Activated T-helper 9 cell treated with anti-CD3 and anti-CD28 coated beads, Interleukin-2, amount 50 U/mL, for 16 hours (primary cell): ENCODE measurements at places on chromosomes 7 and 10.

DNA sequence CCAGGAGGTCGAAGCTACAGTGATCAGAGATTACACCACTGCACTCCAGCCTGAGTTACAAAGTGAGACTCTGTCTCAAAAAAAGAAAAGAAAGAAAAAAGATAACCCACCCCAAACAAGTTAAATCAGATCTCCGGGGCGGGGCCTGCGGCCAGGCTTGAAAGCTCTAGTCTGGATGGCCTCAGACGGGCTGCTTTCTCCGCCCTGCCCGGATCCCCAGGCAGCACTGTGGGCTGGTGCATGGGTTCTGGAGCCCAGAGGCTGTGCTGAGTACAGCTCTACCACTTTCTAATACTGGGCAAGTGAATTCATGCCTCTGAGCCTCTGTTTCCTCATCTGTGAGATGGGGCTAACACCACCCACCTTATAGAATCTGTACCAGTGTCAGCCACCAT lies 83.7 kb downstream of the ZMIZ1 start:
- no peak for DNase-seq

GRCh38 chr10:28169525-28169924 lies 133.3 kb downstream of the MPP7 start:
- DNase-seq, result no peak

DNA sequence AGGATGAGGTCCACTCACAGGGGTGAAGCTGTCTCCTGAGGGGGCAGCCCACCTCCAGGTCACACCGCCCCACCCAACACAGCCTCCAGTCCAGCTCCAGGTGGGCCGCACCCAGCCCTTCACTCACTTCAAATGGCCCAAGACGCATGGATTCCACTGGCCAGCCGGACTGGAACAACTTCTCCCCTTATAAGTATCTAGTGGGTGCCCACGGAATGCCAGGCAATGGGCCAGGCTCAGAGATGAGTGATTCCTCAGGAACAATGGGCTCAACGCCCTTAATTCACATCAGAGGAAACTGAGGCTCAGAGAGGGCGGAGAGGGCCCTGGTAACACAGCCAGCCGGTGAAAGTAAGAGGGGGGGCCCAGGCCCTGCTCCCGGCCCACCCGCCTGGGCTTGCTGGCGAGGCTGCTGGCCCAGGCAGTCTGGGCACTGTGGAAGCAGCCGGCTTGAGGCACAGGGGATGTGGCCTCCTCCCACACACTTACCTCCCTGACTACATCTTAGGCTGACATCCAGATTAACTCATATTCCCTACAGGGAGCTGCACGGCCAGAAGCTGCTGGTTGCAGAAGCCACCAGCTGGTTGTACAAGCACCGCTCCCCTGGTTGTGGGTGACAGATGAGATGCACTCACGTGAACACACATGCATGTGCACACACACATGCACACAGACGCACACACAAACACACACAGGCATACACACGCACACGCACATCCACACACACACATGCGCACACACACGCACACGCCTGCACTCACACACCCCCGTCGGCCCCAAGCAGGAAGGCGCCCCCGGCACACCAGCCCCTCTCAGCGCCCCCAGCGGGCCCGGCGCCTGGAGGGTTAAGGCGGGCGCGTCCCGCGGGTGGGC lies 1.0 kb upstream of the FAM20C start:
- no peak for DNase-seq

GRCh38 chr10:132206806-132207535 lies 20.2 kb downstream of the DPYSL4 start:
- no peak for DNase-seq

DNA sequence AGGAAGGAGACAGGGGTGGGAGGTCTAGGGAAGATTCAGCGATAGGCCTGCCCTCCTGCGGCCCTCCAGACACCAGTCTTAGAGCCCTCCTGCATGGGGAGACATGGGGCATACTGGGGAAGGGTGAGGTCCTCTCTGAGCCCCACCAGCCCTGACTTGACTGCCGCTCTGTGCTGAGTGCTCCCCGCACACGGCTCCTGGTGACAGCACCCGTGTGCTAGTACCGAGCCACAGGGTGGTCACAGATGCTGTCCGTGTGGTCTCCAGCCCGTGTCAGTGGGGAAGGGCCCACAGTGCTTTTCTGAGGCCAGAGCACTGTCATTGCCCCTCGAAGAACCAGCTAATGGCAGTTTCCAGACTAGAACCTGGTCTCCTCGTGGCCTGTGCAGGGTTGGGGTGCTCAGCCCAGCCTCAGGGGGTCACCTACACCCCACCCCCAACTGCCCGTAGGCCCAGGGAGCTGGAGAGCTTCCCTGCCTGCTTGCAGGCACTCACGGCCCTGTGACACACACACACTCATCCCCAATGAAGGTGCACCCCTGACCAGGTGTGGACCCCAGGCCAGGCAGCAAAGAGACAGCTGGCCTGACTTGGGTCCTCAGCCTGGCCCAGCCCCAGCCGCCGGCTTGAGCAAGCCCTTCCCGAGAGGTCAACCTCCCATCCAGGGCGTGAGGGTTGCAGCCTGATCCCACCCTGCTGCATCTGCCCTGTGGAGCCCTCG lies 86.0 kb upstream of the RET start:
- no peak for DNase-seq

DNA sequence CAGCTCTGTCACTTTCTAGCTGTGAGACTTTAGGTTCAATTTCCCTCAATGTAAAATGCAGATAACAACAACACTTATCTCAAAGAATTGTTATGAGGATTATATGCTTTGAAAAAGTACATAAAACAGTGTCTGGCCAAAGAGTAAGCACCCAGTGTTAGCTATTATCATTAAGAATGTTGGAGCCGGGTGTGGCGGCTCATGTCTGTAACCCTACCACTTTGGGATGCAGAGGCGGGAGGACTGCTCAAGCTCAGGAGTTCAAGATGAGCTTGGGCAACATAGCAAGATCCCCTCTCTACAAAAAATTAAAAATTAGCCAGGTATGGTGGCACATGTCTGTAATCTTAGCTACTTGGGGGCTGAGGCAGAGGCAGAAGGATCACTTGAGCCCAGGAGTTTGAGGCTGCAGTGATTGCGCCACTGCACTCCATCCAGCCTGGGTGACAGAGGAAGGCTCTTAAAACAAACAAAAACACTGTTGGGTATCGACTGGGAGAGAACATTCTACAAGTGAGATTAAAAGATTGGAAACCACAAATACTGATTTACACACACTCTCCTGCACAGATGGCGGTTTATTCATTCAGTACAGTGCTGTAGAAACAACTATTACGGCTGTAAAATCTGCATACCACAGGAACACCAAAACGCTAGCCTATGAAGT lies 107.3 kb downstream of the PROSER2 start:
- no peak for DNase-seq

DNA sequence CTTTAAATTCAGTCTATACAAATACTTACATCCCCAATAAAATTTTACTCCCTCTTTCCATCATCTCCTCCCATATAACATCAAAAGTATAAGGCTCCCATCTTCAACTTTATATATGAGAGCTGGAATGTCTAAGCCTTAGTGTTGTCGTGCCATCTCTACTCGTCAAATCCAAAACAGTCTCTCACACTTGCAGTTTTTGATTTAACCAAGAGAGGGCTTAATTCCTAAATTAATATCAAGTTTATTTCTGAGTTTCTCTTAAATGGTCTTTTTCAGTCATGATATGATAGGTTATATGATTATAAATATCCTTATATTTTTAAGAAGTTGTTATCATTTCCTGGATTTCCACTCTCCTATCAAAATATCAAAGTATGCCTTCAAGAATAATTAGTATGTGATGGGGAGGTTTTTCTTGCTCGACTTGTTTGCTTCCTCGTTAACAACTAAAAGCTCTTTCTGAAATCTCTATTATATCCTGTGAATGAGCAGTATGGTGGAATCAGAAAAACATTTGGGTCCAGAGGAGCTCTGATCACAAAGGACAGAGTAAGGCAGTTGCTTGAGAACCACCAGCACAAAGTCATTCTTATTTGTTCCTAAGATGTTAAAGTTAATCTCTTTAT lies 12.5 kb upstream of the LIPK start:
- DNase-seq, result no peak

DNA sequence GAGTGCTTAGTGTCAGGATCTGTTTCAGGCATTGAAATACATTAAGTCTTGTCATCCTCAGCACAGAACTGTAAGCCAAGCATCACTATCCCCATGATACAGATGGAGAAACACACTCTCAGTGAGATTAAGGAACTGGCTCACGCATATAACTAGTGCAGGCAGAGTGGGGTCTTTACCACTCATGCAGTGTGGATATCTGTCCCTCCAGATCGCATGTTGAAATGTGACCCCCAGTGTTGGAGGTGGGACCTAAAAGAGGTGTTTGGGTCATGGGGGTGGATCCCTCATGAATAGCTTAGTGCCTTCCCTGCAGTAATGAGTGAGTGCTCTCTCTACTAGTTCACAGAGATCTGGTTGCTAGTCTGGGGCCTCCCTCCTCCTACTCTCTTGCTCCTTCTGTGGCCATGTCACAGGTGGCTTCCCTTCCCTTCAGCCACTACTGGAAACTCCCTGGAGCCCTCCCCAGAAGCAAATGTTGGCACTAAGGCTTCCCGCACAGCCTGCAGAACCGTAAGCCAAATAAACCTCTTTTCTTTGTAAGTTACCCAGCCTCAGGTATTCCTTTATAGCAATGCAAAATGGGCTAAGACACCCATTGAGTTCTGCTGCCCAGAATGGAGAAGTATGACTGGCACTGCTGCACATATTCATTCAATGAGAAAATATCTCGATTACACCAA lies 31.8 kb upstream of the MSMB start:
- no peak for DNase-seq

- DNase-seq, result no peak
Measured at GRCh38 chr7:30240106-30240800, 44.1 kb upstream of the ZNRF2 start.

DNA sequence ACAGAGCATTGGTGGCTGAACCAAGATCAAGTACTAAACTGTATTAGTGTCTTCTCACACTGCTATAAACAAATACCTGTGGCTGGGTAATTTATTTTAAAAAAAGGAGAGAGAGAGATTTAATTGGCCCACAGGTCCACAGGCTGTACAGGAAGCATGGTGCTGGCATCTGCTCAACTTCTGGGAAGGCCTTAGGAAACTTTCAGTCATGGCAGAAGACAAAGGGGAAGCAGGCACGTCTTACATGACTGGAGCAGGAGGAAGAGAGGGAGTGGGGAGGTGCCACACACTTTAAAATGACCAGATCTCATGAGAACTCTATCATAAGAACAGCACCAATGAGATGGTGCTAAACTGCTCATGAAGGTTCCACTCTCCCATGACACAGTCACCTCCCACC lies 95.2 kb upstream of the JCAD start:
- DNase-seq, result no peak
